Sigmoid colon (tissue), 7 donors: ENCODE measurements at places on chromosomes 4 and X.

DNA sequence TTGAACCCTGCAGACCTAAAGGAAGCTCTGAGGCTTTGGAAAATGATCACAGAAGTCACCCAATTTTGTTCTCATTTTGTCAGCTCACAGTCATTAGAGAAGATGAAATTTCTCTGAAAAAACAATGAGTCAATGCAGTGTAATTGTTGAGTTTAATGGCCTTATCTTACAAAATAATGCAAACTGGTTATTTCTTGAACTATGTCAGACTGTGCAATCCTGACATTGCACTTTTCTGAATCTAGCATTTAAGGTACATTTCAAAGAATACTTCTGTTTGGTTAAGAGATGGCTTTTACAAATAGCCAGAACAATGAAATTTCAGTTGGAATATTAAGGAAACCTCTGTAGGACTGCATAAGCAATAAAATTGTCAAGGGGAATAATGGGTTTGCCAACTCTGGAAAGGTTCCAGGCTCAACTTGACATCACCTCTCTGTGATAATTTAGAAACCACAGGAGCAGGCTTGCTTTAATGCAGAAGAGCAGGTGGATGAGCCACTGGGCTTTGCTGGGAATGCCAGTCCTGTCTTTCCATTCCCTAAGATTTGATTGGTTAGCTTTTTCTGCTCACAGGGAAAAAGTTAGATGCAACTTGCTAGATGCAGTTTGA, 222.8 kb downstream of the FRMPD4 start:
- no peak for DNase-seq

GRCh38 chrX:70592091-70592490, 147.5 kb downstream of the DLG3 start:
- no peak for DNase-seq

DNA sequence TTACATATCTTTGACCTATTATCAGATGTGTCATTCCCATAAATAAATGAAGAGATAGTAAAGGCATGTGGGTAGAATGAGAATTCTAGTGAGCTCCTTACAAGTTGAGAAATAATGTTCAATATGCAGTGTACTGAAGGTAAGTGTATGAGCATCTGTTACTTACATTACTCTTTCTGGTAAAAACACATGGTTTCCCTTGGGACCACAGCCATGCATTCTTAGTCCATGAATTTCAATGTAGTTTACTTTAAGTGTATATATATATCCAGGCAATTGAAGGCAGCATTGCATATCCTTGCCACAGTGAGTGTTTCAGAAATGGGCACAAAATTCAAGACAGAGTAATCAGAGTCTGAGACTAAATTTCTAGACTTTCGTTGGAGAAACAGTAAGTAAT, 277.2 kb downstream of the CXXC4 start:
- DNase-seq, result no peak

GRCh38 chr4:25310803-25311166, 1.8 kb upstream of the ZCCHC4 start:
- no peak for DNase-seq
